Heart right ventricle (tissue), 16 donors: ENCODE measurements at places on chromosomes 1 and 21. TPM values are rescaled to one million over a fixed set of nuclear protein-coding genes. Genes with fewer than 3 reads are reported as not detected.

Gene SPATA6
- 13.6 TPM for total RNA-seq

Gene PKP1
- total RNA-seq, result 0.38 TPM

Gene LCE2C
- total RNA-seq, result not detected

Gene LAMB3
- 2.3 TPM for total RNA-seq

Gene ACP6
- total RNA-seq, result 24.8 TPM

Gene BTBD19
- 1.8 TPM for total RNA-seq

DNA sequence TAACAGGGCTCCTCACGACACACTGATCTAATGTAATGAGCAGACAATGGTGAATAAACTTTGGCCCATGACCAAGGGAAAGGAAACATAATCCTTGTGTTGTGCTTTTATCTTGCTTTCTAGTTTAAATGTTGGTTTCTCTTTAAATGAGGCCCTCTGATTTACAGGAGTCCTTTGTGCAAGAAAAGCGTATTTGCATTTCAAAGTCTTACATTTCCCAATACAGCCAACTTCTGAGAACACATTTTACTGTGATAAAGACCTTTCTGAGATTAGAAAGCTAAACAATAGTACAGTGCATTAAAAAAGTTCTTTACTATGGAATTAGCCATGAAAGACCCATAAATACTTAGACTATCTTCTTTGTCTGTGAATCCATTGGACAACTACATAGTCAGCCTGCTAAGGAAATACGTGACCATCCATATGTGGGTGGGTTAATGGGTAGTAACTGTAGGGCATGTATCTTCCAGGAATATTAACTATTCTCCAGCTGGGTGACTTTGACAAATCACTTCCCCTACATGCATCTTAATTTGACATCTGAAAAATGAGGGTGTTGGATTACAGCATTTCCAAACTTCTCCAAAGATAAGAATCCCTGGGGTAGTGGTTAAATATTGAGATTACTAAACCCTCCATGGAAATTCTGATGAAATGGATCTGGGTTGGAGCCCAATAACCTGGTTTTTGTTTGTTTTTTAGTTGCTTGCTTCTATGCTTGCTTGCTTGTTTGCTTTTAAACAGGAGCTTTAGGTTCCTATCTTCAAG, 50.3 kb upstream of the USP1 start:
- no peak for DNase-seq
- no peaks in the 10 kb centered on the region for H3K27me3 ChIP-seq
- H3K36me3 ChIP-seq, result no peaks in the 10 kb centered on the region
- no peak overlapping the region for H3K27ac ChIP-seq

GRCh38 chr1:217138799-217139466, 415.7 kb upstream of the ESRRG start:
- peaks cover 65% of the 10 kb centered on the region for H3K27me3 ChIP-seq
- DNase-seq, result no peak
- peaks cover 4% of the 10 kb centered on the region for H3K4me1 ChIP-seq
- no peak overlapping the region for H3K4me3 ChIP-seq
- H3K36me3 ChIP-seq, result no peaks in the 10 kb centered on the region
- H3K27ac ChIP-seq, result no peak overlapping the region

- H3K27me3 ChIP-seq, result no peaks in the 10 kb centered on the region
- H3K27ac ChIP-seq, result no peak overlapping the region
- H3K36me3 ChIP-seq, result no peaks in the 10 kb centered on the region
- H3K4me1 ChIP-seq, result peaks cover 11% of the 10 kb centered on the region
- peak; percentile 56 for DNase-seq
These were observed 14.3 kb upstream of the SEC16B start for GRCh38 chr1:177984136-177984525.

- DNase-seq, result no peak
- no peaks in the 10 kb centered on the region for H3K36me3 ChIP-seq
- no peaks in the 10 kb centered on the region for H3K27me3 ChIP-seq
- peaks cover 14% of the 10 kb centered on the region for H3K4me1 ChIP-seq
- H3K27ac ChIP-seq, result no peak overlapping the region
These were observed 76.6 kb upstream of the ZNF644 start for GRCh38 chr1:91098299-91098906.

- no peaks in the 10 kb centered on the region for H3K36me3 ChIP-seq
- H3K4me1 ChIP-seq, result no peaks in the 10 kb centered on the region
- H3K4me3 ChIP-seq, result no peak overlapping the region
- H3K27me3 ChIP-seq, result no peaks in the 10 kb centered on the region
- H3K27ac ChIP-seq, result no peak overlapping the region
These were observed 2135.4 kb downstream of the MRPL39 start for GRCh38 chr21:23471877-23472276.

- no peaks in the 10 kb centered on the region for H3K36me3 ChIP-seq
- H3K27me3 ChIP-seq, result peaks cover 60% of the 10 kb centered on the region
- H3K4me1 ChIP-seq, result no peaks in the 10 kb centered on the region
- H3K4me3 ChIP-seq, result no peak overlapping the region
- DNase-seq, result no peak
- H3K27ac ChIP-seq, result no peak overlapping the region
These were observed 53.2 kb downstream of the GRIK3 start for GRCh38 chr1:36981126-36981525.

- no peak overlapping the region for H3K27ac ChIP-seq
- H3K36me3 ChIP-seq, result no peaks in the 10 kb centered on the region
- DNase-seq, result no peak
- H3K4me3 ChIP-seq, result no peak overlapping the region
These were observed 23.3 kb downstream of the KCNN3 start for GRCh38 chr1:154846565-154847442.

DNA sequence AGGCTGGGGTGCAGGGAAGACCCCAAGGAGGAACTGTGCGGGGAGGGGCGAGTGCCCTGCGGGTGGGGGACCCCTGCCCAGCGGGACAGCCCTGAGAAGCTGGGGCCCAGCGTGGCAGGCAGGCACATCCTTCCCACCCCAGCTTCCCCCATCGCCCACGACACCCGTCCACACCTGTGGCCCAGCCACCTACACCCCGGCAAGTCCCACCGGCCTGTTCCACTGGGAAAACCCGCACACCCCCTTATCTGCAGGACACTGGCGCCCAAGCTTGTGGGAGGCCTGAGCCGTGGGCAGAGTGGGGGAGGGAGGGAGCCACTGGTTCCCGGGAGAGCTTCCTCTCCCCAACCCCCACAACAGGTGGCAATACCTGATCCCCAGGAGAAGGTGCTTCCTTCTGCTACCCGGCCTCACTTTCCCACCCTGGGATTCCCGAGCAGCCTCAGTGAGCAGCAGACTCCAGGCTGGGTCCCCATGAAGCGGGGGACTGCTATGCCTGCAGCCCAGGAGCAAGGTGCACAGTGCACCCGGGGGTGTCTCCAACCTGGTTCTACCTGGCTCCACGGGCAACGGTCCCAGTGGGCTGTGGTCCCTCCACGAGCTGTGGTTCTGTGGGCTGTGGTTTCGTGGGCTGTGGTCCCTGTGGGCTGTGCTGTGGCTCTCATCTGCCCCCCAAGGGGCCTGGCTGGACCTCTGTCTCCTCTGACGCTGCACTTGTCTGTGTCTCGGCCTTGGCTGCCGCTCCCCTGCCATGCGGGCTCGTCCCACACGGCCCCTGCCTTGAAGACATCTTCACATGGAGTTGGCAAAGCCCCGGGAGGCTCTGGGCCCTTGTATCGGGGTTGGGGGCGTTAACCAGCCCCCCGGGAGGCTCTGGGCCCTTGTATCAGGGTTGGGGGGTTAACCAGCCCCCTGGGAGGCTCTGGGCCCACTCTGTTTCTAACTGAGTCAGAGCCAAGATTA, 37.8 kb upstream of the POFUT2 start:
- H3K27me3 ChIP-seq, result no peaks in the 10 kb centered on the region
- no peak for DNase-seq
- peaks cover 9% of the 10 kb centered on the region for H3K4me1 ChIP-seq
- H3K36me3 ChIP-seq, result no peaks in the 10 kb centered on the region

- peaks cover 49% of the 10 kb centered on the region for H3K36me3 ChIP-seq
- no peak for DNase-seq
- H3K4me1 ChIP-seq, result no peaks in the 10 kb centered on the region
- no peak overlapping the region for H3K27ac ChIP-seq
These were observed 115.1 kb downstream of the RABGAP1L start for GRCh38 chr1:174274452-174274851.

- H3K4me3 ChIP-seq, result peak overlapping the region; percentile 30
- no peak for DNase-seq
- H3K4me1 ChIP-seq, result peaks cover 12% of the 10 kb centered on the region
- H3K27me3 ChIP-seq, result no peaks in the 10 kb centered on the region
- peak overlapping the region; percentile 87 for H3K27ac ChIP-seq
- H3K36me3 ChIP-seq, result no peaks in the 10 kb centered on the region
These were observed 41.8 kb upstream of the ATF3 start for GRCh38 chr1:212566522-212567479.
